ENCODE measurements at places on chromosomes 6 and 20.

DNA sequence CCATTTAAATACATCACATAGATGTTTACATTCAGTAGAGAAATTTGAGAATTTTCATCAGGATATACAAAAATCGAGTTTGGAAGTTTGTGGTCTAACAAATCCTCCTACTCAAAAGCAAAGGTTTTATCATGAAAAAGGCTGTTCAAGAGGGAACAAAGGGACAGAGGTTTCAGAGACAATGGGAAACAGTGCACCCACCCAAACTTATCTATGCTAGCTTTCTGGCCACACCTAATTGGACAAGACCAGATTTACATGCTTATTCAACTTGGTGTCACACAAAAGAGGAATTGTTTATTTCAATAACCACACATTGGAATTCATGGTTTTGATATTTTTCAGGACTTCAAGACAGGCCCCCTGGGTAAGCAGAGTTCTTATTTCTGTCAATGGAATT is 28.4 kb upstream of the RSPO3 start:
- no peak for DNase-seq

GRCh38 chr6:137560184-137560563 is 66.0 kb upstream of the OLIG3 start:
- DNase-seq: no peak

DNA sequence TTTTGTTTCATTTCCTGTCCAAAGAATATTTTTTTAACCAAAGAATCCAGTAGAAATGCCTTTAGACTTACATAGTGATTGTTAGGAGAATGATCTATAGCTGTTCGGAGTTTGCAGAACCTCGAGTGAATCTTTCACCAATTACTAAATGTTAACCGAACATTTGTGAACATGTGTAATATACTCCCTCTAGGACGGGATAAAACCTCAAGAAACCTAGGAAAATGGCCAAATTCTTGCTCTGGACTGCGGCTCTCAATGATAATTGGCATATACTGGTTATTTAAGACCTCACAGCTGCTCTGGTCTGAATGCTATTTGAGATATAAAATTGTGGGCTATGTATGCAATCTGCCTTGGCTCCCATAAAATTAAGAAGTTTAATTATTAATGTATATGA is 137.1 kb downstream of the PACRG start:
- DNase-seq: no peak

DNA sequence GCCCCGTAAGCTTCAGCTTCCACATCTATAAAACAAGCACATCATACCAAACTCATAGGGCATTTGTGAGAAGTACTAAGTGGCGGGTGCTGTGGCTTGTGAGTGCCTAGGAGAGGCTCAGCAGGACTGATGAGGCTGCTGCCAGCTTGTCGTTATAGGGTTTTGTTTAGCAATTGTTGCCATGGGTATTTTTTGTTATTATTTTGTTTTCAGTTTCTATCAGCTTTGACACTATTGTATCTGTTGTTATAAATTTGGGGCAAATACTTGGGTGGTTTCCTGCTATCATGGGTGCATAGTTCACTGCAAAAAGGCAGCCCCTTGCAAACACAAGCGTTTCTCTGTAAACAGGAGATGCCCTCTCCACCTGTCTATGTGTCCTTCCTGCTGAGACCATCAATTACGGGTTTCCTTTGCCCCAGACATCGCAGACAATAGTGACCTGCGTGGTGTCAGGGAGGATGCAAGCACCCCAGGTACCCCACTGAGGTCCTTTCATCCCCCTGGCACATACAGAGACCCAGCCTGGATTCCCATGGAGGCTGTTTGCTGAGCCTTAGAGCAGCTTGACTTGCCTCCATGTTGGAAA is 3.1 kb upstream of the CCDC167 start:
- DNase-seq: no peak
